ENCODE measurements at places on chromosomes 16 and 17. TPM values are rescaled to one million over a fixed set of nuclear protein-coding genes. Genes with fewer than 3 reads are reported as not detected.
A peak's percentile ranks its signal among the peaks of the same experiment; 100 is the strongest.

DNA sequence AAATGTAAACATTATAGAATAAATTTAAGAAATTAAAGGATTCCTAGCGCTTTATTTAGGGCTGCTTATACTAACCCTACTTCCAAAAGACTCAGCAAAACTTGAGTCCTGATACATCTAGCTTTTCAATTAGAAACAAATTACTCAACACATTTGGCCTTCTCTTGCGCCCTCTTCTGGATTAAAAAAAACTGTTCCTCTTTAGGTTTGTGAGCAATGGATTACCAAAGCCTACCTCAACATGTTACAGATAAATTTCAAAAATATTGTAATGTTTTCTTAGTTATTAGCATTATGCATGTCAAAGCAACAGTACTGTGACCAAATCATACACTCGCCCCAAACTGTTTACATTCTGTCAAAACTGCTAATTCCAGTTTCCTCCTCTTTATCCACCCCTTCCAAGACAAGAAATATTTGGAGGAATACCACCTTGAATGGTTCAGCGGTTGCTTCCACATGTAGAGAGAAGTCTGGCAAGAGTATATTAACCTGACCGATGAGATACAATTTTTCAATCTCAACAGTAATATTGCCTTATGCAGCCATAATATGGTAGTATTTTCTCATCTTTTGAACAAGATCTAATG, 2.7 kb downstream of the NUFIP2 start:
- peak; percentile 88 for DNase-seq

DNA sequence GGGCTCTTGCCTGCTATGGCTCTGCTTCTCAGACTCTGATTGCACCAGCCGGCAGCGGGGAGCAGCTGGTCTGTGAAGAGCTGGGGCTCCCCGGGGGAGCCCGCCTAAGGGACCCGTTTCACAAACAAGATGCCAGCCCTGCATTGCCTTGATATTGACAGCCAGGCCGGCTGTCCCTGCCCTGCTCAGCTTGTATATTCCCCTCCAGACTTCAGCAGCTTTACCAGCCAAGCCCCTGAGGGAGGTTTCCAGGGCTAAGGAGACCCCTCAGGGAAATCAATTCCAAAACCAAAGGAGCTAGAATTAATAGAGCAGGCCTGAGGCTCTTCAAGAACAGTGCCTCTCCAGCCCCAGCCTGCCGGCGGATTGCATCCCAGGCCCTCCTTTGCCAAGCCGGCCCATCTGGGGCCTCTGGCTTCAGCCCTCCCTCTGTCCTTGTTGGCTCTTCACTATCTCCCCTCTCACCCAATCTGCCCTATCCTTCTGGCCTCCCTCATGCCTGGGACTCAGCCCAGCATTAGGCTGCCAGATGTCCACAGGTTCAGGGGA, 5.7 kb downstream of the CALB2 start:
- no peak for DNase-seq

DNA sequence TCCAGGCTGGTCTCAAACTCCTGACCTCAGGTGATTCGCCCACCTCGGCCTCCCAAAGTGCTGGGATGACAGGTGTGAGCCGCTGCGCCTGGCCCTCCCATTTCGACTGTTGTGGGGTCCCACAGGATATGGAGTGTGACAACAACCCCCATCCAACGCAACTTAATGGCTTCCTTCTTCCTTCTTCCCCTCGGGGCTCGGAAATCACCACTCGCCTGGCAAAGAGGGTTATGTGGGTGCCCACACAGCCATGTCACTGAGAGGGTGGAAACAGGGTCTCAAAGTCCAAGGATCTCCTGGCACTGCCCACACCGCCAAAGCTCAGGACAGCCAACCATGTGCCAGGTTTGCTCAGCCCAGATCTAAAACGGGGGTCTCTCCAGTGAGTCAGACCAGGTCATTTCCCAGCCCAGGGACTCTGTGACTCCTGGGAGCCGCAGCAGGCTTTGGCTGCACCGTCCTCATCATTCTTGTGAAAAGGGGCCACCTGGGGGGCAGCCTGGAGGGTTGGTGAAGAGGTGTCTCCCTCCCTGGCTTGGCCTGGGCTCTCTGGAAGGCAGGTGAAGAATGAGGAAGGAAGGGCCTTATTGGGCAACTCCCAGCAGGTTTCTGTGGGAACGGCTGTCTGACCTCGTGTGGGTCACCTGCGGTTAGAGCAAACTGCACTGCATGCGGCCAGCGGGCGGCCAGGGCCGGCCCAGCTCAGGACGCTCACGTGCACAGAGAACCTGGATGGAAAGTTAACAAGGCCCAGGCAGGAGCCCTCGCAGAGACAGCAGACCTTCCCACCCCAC, 25.3 kb upstream of the LITAF start:
- DNase-seq: peak; percentile 91

DNA sequence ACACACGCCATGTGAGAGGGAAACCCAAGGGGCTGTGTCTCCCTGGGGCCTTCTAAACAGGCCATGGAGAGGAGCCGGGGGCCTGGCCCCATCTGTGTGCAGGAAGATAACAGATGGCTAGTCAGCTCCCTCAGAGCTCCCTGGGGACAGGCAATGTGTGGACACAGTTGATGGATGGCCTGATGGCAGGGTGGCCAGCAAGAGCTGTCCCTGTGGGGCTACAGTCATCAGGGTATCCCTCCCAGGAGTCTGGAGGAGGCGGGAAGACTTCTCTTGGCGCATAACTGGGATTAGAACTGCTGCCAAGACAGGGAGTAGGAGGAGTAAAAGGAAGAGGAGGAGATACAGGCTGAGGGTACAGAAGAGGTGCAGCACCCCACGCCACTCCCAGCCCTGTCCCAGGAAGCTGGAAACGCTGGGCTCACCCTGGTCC, 17.3 kb downstream of the MYO18A start:
- DNase-seq: no peak

UNC45B gene
- not detected for total RNA-seq

CD300LG gene
- not detected for total RNA-seq

SENP3 gene
- 73.2 TPM for total RNA-seq

KRTAP4-9 gene
- not detected for total RNA-seq

All from HT-29 (cell line).